Hematopoietic multipotent progenitor cell treated with erythropoietin and hydrocortisone succinate and interleukin-3 and kit ligand, for 15 days (in vitro differentiated cells): ENCODE measurements at places on chromosomes 13 and 19.
A peak's percentile ranks its signal among the peaks of the same experiment; 100 is the strongest.

GRCh38 chr13:51916962-51917361 lies 55.2 kb downstream of the CCDC70 start:
- no peak for DNase-seq

- no peak for DNase-seq
These were observed 112.3 kb upstream of the ZNF507 start for GRCh38 chr19:32233091-32233490.

DNA sequence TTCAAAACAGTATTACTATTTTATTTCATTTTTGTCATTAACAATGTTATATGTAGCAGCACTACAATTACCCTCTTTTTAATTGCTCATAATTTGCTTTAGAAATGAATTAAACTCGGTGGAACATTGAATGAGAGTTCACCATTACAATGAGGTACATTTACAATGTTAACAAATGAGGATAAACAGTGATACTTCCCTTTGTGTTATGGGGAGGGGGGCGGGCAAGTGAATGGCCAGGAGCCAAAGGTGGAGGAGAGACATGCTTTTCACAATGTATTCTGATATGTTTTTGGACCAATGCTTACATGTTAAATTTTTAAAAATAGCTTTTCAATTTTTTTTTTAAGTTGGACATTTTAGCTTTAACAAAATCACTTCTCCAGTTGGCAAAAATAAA lies 34.2 kb downstream of the NALCN start:
- DNase-seq: no peak

DNA sequence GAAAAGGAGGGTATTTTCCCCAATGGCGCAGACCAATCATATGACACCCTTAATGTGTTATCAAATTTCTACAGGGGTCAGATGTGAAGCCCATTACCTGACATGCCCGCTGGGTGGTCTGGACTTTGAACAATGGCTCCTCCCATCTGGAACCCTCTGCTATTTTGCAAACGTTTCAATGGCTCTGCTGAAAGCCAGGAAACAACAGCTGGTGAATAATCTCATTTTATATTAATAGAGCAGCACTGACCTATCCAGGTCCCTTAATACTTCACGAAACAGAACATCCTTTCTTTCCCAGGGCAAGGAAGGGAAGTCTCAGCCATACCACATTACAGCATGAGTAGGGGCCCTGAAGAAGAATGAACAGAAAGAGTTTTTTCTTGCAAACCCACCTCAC lies 20.3 kb upstream of the KPNA3 start:
- no peak for DNase-seq

GRCh38 chr19:5455367-5456129 lies at the start of gene ZNRF4:
TSS of gene ZNRF4 (plus strand) at chr19:5455417. CDS start at chr19:5455492, 75 bp downstream.
- DNase-seq: no peak

DNA sequence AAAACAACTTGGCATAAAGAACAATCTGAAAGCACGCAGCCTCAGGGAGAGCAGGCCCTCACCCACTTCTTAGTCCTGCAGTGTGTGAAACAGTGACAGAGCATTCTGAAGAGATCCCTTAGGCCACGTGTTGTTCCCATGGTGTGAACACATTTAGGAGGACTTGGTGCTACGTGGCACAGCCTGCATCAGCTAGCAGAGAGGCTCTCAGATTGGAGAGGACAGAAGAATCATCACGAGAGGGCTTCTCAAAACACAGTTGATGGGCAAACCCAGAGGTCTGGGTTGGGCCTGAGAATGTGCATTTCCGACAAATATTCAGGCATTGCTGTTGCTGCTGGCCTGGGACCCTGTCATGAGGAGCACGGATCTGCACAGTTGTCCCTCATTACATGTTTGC lies 26.1 kb upstream of the TFDP1 start:
- DNase-seq: no peak

GRCh38 chr19:5225486-5226345 lies 114.9 kb downstream of the PTPRS start:
- no peak for DNase-seq

GRCh38 chr19:48770734-48771472 lies 15.6 kb downstream of the FGF21 start:
- DNase-seq: no peak

DNA sequence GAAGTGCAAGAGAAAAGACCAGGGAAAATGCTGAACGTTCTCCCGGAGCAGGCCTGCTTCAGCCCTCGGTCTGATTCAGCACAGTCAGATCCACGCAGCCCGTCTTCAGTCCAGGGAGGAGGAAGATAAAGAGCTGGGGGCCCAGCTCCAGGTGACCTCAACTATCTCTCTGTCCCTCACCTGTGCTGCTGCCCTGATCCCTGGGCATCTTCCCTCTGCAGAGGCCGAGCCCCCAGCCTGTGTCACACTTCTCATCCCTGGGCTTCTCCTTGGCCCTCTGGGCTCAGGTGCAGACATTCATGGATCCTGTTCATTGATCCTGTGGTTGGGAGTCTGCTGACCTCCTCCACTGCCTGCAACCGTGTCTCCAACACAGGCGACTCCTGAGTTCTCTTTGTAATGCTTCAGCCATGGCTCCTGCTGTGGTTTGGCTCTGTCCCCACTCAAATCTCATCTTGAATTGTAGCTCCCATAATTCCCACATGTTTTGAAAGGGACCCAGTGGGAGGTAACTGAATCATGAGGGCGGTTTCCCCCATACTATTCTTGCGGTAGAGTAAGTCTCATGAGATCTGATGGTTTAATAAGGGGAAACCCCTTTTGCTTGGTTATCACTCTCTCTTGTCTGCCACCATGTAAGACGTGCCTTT lies 27.9 kb downstream of the COL4A2 start:
- no peak for DNase-seq

DNA sequence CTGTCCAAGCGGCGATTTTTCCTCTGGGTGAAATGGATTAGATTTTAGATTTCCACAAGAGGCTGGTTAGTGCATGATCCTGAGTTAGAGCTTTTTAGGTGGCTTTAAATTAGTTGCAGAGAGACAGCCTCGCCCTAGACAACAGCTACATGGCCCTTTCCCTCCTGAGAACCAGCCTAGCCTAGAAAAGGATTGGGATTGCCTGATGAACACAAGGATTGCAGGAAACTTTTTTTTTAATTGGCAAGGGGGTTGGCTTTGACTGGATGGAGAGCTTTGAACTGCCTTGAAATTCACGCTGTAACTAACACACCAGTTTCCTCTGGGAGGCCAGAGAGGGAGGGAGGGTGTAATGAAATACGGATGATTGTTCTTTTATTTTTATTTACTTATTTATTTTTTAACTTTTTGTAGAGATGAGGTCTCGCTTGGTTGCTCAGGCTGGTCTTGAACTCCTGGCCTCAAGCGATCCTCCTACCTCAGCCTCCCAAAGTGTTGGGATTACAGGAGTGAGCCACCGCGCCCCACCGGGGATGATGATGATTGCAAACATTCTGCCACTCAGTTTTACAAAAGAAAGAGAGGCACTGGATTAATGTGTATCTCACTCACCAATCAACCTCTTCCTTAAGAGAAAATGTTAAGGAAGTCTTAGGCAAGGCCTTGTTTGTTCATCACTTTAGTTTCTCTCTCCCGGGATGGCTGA lies 1.9 kb downstream of the LDLR start:
- peak; percentile 20 for DNase-seq

DNA sequence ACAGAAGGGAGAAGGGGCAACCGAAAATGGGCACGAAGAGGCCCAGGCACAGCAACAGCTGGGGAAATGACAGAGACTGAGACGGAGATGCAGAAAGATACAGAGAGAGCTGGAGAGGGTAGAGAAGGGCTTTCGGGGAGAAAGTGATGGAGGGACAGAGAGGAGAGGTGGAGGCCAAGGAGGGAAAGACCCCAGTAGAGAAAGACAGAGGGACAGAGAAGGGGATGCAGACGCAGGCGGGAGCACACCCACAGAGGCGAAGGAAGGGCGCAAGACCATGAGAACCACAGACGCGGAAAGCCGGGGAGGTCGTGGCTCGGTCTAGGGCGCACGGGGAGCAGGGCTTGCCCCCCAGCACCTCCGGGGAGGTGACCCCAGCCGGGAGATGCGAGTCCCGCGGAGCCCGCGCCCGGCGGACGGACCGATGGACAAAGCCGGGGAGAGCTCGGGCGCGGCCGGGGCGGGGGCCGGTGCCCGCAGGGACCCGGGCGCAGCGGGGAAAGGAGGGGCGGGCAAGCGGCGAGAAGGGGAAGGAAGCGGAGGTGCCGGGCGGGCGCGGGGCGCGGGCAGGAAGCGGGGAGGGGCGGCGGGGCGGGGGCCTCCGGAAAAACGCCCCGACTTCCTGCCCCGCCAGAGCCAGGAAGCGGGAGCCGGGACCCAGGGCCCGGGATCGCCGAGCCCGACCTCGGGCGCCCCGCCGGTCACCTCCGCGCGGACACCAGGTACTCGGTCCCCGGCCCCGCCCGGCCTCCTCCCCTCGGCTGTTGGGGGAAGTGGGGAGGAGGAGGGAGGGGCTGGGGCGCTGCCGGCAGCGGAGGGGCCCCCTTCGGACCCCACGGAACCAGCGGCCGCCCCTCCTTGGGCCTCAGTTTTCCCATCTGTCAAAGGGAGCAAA lies at the start of gene ARHGEF1:
ARHGEF1 (plus strand) TSS at position 617 of the 895 bp plus-strand sequence. CDS start 4,899 bp downstream, outside the sequence.
- DNase-seq: no peak

GRCh38 chr13:57552437-57552836 lies 79.1 kb upstream of the PCDH17 start:
- DNase-seq: no peak

DNA sequence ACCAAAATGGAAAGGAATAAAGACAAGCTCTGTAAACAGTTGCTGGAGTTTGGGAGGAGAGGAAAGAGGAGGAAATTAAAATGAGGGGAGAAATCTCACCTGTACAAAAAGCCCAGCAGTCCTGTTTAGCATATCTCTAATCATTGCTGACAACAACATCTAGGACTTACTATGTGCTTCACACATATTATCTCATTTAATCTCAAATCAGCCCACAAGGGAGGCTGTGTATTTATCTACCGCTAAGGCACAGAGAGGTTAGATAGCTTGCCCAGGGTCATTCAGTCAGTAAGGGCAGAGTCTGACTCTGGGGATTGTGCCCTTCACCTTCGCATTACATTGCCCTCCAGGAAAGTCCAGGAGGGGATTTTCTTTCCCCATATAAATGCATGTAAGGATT lies 233.3 kb downstream of the DLEU7 start:
- DNase-seq: no peak

- DNase-seq: no peak
These were observed 55.9 kb upstream of the UQCRFS1 start for GRCh38 chr19:29268721-29269393.

DNA sequence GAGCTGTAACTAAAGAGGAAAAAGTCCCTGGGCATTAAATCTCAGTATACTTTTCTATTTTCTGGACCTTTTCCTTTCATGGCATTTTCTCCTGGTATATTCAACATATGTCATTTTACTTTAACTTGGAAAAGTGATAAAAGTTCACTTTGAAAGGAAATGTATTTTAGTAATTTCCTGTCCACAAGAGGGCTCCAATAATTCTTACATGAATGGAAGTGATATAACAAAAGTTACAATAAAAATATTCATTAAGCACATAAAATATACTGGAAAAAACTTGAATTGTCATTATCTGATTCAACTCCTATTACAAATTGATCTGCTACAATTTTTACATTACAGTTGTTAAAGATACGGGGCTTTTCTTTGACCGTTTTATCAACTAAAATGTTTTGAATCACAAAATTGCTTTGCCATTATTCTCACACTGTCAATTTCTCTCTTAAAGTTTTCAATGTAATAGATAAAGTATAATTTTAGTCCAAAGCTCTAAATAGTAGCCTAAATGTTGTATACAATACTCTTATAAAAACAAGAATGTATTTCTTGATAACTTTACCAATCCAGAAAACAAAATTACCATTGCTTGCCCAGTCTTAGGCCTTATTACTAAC lies 4.9 kb downstream of the UBL3 start:
- no peak for DNase-seq

DNA sequence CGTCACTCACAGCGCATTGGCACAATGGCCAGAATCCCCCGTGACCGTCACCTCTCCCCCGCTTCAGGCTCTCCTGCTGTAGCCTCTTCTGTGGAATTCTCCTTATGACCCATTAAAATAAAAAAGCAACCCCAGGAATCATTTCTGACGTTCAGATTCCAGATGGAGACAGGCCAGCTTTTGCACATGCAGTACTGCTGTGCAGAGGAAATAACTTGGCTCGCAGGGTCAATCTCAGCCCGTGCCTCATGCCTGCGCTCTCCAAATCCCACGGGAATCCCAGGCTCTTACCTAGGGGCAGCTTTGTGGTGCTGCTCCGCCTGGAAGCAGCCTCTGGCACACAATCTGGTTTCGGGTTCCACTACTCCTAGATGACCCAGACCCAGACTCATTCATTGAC lies 32.7 kb upstream of the SOX1 start:
- no peak for DNase-seq

DNA sequence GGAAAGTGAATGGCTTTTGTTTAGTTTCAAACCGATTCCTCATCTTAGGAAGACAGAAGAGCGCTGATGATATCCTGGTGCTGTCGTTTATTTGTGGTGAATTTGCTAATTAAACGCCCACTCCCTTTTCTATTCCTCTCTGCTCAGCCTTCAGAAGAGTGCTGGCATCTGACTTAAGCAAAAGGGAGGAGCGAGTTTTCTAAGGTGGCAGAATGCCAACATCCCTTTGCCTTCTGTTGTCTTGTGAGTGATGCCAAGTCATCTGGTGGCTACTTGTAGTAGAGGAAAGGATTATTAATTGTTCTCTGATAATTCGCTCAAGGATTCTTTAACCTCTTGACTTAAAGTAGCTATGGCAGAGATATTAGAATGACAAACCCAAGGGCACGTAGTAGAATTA lies 68.1 kb downstream of the ERCC5 start:
- DNase-seq: no peak

DNA sequence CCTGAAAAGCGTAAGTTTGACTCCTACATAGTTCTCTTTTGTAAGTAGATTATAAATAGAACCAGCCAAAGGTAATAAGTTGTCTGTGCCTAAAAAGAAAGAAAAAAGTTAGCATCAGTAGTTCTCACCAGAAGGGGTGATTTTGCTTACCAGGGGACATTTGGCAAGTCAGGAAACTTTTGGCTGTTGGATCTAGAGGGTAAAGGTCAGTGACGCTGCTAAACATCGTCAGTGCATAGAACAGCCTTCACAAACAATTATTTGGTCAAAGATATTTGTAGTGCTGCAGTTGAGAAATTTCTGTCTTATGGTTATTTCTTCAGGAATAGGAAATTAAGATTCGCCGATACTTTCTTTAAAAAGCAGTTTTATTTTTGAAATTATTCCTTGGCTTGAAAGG lies 2.0 kb downstream of the USPL1 start:
- no peak for DNase-seq

DNA sequence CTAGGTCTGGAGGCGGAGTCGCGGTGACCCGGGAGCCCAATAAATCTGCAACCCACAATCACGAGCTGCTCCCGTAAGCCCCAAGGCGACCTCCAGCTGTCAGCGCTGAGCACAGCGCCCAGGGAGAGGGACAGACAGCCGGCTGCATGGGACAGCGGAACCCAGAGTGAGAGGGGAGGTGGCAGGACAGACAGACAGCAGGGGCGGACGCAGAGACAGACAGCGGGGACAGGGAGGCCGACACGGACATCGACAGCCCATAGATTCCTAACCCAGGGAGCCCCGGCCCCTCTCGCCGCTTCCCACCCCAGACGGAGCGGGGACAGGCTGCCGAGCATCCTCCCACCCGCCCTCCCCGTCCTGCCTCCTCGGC lies at the start of gene SLC5A5:
SLC5A5 (plus strand) TSS at position 68 of the 373 bp plus-strand sequence. CDS start 375 bp downstream, outside the sequence.
- no peak for DNase-seq

GRCh38 chr13:93672996-93673395 lies 446.4 kb downstream of the GPC6 start:
- DNase-seq: no peak
